ENCODE measurements at places on chromosomes 4 and X.

DNA sequence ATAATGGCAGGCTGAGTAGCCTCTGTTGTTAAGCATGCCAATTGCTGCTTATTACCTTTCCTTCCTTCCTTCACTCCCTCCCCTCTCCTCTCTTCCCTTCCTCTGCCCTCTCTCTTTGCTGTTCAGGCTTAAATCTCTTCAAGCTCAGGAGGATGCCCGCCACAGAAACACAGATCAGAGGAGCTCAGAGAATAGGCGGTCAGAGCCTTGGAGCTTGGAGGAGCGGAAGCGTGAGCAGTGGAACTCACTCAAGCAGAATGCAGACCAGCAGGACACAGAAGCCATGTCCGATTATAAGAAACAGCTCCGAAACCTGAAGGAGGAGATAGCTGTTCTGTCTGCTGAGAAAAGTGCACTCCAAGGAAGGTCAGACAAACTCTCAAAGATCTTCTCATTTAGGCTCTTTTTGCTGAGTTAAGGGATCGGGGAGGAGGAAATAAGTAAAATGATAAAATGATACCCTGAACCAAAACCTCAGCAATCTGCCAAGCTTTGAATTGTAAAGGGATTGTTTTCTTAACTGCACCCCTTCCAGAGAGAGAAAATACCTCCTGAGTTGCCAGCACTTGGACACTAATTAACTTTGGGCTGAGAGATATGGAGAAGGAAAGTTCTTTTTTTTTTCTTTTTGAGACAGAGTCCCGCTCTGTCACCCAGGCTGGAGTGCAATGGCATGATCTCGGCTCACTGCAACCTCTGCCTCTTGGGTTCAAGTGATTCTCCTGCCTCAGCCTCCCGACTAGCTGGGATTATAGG, 20.9 kb downstream of the SPATA18 start:
- DNase-seq, result no peak

DNA sequence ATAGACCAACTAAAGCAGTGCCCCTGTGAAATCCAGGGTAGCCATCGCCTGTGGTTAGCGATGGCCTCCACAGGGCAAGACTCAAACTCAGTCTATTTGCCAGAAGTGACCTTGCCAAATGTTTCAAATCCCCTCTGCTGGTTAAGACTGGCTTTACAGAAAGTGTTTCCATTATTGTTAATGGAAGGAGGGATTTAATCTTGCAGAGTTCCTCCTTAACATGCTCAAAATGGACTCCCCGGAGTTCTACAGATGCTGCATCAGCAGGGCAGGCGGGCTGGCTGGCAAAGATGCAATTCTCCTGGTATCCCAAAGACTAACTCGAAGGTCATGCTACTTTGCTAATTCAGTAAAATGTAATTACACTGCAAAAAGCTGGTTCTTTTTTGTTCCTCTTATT, 313.0 kb upstream of the SLC7A11 start:
- peak; percentile 11 for DNase-seq

- DNase-seq, result no peak
Measured at GRCh38 chr4:4349867-4350266, 37.0 kb upstream of the NSG1 start.

DNA sequence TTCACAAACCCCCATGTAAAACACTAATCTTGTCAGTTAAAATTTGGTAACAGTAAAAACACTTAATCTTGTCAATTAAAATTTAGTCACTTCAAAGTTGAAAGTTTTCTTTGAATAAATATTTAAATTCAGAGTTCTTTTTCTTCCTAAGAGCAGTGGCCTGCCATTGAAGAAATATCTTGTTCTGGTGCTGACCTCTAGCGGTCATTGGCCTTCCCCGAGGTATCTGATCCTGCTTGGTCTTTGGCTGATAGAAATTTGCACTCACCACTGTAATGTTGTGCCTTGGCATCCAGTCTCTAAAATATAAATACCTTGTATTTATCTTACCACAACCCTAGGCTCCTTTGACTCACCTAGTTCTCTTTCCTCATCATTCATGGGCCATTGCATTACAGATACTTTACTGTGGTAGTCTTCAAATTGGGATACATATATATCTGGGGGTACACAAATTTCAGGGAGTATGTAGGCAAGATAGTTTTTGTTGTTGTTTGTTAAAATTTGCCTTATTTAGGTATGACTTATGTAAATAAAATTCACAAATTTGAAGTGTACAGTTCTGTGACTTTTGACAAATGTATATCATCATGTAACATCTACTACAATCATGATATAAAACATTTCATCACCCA, 6.7 kb upstream of the ART3 start:
- peak; percentile 77 for DNase-seq

GRCh38 chr4:107468812-107469211, 251.2 kb downstream of the PAPSS1 start:
- DNase-seq, result no peak

DNA sequence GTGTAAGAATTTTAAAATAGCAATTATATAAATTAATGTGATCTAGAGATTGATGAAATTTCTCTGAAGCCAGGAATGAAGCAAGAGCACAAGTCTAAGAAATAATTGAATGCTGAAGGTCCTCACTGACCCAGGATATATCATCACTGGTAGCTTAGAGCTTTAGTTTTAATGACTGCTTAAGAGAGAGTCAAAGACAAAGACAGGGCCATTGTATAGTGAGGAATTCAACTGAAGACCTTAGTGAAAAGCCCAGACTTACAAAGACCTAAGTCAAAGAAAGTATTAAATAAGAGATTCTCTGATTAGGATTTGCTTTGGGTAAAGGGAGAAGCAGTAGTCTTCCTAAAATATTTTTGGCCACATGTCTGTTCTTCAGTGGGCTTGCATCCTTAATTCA, 26.0 kb upstream of the IL15 start:
- DNase-seq, result no peak

DNA sequence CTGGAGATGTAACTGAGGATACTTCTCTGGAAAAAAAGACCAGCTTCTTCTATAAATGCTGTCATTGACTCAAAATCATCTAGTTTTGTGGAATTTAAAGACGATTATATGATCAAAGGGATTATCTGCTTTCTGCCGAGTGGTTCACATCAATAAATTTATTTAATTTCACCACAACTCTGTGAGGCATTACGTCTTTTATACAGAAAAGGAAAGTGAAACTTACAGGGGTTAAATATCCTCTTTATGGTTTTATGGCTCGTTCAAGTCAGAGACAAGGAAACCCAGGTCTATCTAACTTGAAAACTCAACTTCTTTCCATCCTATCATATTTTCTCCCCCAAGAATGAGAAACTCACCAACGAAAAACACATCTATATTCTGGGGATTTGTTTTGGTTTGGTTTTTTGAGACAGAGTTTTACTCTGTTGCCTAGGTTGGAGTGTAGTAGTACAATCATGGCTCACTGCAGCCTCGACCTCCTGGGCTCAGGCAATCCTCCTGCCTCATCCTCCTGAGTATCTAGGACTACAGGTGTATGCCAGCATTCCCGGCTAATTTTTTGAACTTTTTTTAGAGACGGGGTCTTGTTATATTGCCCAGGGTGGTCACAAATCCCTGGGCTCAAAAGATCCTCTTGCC, 377.9 kb upstream of the EMCN start:
- no peak for DNase-seq

GRCh38 chr4:3296651-3297050, 3.8 kb downstream of the RGS12 start:
- DNase-seq, result no peak

DNA sequence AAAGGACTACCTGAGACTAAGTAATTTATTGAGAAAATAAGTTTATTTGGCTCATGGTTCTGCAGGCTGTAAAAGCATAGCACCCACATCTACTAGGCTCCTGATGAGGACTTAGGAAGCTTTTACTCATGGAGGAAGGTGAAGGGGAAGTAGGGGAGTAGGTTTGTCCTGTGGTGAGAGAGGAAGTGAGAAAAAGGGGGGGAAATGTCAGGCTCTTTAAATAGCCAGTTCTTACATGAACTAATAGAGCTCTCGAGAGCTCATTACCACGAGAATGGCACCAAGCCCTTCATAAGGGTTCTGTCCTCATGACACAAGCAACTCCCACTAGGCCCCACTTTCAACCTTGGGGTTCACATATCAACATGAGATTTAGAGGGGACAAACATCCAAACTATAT, 125.5 kb upstream of the NRK start:
- DNase-seq, result no peak

- peak; percentile 70 for DNase-seq
Measured at GRCh38 chr4:169619518-169619957, 840 bp upstream of the CLCN3 start.

GRCh38 chr4:152304220-152304619, 231.7 kb downstream of the FBXW7 start:
- no peak for DNase-seq

GRCh38 chrX:154010330-154011087, 9.2 kb downstream of the IRAK1 start:
- DNase-seq, result peak; percentile 30

GRCh38 chrX:19743386-19743785, 144.0 kb downstream of the SH3KBP1 start:
- DNase-seq, result no peak
